Ascending aorta (tissue), 2 donors: ENCODE measurements at places on chromosomes 16 and 17.

DNA sequence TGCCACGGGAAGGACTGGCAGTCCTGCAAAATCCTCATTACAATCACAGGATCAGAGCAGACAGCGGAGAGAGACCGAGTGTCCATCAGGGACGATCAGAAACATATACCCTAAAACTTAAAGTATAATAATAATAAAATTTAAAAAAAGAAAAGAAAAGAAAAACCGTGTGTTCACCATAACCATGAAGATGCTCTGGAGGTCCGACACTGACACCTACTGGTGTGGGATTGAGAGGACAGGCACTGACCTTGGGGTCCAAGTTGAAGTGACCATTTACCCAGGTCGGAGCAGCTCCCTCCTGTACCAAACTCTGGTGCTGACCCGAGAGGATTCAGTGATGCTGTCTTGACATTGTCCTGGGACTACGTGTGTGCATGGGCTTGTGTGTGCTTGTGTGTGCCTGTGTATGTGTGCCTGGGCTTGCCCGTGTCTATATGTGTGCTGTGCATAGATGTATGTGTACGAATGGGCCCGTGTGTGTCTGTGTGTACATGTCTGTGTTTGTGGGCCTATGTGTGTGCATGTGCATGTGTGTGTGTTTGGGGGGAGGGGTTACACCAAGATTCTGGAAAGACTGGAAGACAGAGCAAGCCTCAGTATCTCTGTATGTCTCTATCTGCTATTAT, 10.0 kb upstream of the CD300LD start:
- DNase-seq = no peak

DNA sequence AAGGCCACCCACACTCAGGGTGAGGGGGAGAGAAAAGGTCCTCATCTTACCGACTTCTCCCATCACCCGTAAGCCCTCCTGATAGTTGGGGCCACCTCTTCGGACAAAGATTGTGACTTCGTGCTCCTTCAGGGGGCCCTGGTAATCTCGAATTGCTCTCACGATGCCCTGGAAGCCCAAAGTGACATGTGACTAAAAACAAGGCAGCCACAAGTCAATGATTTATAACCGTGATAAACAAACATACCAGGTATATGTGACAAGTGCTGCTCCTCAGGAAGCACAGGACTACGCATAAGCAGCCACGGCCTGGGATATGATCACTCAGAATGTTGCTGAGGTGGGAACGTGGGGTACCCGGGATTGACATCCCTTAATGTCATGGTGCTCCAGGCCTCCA, 17.1 kb downstream of the ACLY start:
- DNase-seq = no peak

- no peak for DNase-seq
Observed at GRCh38 chr16:67774457-67774853, 31.9 kb downstream of the RANBP10 start.

DNA sequence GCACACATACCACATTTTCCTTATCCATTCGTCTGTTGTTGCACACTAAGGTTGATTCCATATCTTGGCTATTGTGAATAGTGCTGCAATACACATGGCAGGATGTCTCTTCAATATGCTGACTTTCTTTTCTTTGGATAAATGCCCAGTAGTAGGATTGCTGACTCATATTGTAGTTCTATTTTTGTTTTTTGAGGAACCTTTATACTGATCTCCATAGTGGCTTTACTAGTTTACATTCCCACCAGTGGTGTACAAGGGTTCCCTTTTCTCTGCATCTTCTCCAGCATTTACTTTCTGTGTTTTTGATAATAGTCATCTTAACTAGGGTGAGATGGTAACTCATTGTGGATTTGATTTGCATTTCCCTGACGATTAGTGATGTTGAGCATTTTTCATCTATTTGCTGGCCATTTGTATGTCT, 118.1 kb downstream of the STXBP4 start:
- no peak for DNase-seq

GRCh38 chr16:25020112-25020631, 5.0 kb upstream of the ARHGAP17 start:
- no peak for DNase-seq

DNA sequence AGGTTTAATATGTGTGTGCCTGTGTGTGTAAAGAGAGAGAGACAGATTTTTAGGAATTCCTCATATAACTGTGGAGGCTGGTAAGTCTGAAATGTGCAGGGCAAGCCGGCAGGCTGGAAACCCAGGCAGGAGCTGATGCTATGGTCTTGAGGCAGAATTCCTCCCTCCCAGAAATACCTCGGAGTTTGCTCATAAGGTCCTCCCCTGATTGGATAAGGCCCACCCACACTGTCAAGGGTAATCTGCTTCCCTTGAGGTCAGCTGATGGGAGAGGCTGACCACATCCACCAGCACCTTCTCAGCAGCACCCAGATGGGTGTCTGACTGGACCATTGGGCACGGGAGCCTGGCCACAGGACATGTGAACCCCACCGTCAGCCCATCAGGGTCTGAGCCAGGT, 42.4 kb downstream of the C16orf95 start:
- no peak for DNase-seq
